ENCODE measurements at places on chromosomes 1 and 21. TPM values are rescaled to one million over a fixed set of nuclear protein-coding genes. Genes with fewer than 3 reads are reported as not detected.

Gene FCMR
- 0.41 TPM for total RNA-seq

- peak; percentile 13 for DNase-seq
Observed at GRCh38 chr1:110548381-110548780, 29.4 kb upstream of the KCNA10 start.

DNA sequence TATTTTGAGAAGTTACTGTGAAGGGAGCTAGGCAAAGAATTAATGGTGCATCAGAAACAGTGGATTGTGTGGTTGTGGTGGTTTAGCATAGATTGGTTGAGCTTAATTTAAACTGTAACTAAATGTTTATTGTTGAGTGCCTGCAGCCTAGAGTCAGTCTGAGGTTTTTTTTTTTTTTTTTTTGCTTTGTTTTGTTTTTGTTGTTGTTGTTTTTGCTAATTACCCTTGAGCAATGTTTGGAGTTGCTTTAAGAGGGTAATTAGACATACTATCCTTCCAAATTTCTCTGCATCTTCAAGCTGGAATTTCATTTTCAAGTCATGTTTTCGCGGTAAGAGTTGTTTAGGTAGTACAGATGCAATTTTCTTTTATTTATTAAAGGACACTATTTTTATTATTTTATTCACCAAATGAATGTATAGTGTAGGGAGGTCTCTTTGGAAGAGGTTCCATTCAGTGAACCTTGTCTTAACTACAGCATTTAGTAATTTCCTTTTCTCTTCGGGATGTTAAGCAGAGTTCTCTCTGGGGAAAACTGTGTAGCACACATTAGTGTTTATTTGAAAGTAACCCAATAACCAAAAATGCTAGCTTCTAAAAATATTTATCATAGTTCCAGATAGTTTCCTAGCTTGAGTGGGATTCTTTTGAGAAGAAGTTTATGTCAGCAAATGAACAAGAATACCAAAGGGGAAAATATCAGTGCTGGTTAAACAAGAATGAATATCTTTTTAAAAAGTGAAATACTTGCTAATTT is 82.3 kb downstream of the CLIC4 start:
- DNase-seq = no peak

DNA sequence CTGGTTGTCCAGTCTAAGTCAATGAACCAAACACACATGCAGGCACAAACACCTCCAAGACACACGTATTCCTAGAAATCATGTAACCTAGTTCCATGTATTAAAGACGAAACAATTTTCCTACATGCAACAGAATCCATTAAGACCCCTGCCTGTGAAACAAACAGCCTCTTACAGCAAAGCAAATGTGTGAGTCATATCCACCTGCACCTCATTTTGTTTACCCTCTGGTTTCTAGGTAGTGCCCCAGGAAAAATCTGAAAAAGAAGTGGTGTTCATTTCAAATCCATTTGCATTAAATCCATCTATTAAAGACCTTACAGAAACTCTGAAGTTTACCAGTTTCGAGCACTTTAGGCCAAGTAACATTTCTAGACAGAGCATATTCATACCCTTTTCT is 74.1 kb downstream of the VCAM1 start:
- DNase-seq = no peak

- DNase-seq = no peak
Observed at GRCh38 chr21:37565530-37566223, 199.1 kb downstream of the DYRK1A start.

DNA sequence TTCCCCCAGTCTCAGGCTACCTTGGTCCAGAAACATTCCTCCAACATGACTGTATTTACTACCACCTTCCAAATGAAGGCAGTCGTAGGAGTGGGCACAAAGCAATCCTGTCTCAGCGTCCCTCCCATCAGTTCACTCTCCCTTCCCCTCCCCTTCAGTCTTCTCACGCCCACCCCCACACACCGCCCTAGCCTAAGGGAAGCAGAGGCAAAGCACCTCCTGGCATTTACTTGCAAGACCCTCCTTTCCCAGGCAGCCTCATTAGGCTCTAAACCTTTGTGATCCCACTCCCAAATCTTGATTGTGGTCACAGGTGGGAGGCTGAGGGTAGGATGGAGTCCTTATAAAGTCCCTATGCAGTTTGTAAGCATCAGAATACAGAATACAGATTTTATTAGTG is 23.9 kb upstream of the LPAR3 start:
- DNase-seq = no peak

All from Panc1 (cell line).